ENCODE measurements at places on chromosomes 5 and 9. TPM values are rescaled to one million over a fixed set of nuclear protein-coding genes. Genes with fewer than 3 reads are reported as not detected.
A peak's percentile ranks its signal among the peaks of the same experiment; 100 is the strongest.

The COL23A1 gene
- not detected for total RNA-seq

The SPATA31A3 gene
- total RNA-seq = not detected

The SPINK4 gene
- not detected for total RNA-seq

The UTP15 gene
- total RNA-seq = 21.6 TPM

The STPG3 gene
- total RNA-seq = not detected

The WWC1 gene
- 3.5 TPM for total RNA-seq

The TRIM14 gene
- total RNA-seq = 35.3 TPM

The ADRB2 gene
- 2.5 TPM for total RNA-seq

DNA sequence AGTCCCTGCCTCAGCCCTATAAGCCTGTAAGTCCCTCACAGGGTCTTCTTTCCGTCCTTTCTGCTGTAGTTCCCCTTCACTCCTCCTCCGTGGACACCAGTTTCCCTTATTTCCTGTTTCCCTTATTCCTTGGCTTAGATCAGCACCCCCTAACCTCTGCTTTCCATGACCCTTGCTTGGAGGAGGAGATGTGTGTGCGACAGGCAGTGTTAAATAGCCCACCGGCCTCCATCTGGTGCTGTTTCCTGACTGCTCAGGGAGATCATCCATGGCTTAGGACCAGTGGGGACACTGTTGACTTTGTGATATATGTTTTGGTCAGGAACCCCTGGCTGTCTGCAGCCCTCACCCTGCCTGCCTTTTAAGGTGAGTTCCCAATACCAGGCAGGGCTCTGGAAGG, 34.1 kb upstream of the PSD2 start:
- no peaks in the 10 kb centered on the region for H3K36me3 ChIP-seq
- no peak overlapping the region for H3K27ac ChIP-seq
- peaks cover 17% of the 10 kb centered on the region for H3K27me3 ChIP-seq
- H3K4me3 ChIP-seq = no peak overlapping the region
- no peak for DNase-seq

DNA sequence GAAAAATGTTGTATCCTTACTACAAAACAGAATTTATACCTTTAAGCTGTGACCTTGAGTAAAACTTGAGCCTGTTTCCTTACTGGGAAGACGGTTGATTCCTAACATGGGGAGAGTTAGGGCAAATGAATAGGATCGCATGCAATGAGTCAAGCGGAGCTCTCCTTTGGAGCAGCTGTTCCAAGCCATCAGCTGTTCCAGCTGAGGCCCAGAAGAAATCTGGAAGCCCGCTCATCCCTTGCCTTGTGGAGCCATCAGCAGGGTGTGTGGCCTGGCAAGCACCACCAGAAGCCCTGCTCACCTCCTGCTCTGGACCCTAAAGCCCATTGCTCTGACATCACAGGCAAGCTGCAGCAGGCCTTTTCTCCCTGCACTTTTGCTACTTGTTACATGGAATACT, 8.0 kb downstream of the KIAA1191 start:
- peaks cover 21% of the 10 kb centered on the region for H3K4me1 ChIP-seq
- H3K4me3 ChIP-seq = no peak overlapping the region
- H3K27ac ChIP-seq = no peak overlapping the region
- H3K27me3 ChIP-seq = no peaks in the 10 kb centered on the region
- H3K36me3 ChIP-seq = peaks cover 56% of the 10 kb centered on the region
- no peak for DNase-seq

GRCh38 chr5:7394889-7395431, 978 bp upstream of the ADCY2 start:
- H3K27ac ChIP-seq = no peak overlapping the region
- H3K36me3 ChIP-seq = no peaks in the 10 kb centered on the region
- DNase-seq = no peak
- no peak overlapping the region for H3K4me3 ChIP-seq

GRCh38 chr5:67262206-67262605, 65.6 kb upstream of the CD180 start:
- H3K36me3 ChIP-seq = no peaks in the 10 kb centered on the region
- peaks cover 11% of the 10 kb centered on the region for H3K4me1 ChIP-seq
- H3K27me3 ChIP-seq = no peaks in the 10 kb centered on the region
- no peak for DNase-seq

- H3K4me1 ChIP-seq = no peaks in the 10 kb centered on the region
- H3K36me3 ChIP-seq = no peaks in the 10 kb centered on the region
- DNase-seq = no peak
- no peak overlapping the region for H3K4me3 ChIP-seq
Observed at GRCh38 chr9:32863291-32863690, 80.0 kb downstream of the TMEM215 start.

GRCh38 chr5:87243161-87243844, 24.4 kb upstream of the RASA1 start:
- no peaks in the 10 kb centered on the region for H3K36me3 ChIP-seq
- no peaks in the 10 kb centered on the region for H3K27me3 ChIP-seq
- H3K4me1 ChIP-seq = peaks cover 30% of the 10 kb centered on the region
- H3K27ac ChIP-seq = peak overlapping the region; percentile 66
- H3K4me3 ChIP-seq = no peak overlapping the region

DNA sequence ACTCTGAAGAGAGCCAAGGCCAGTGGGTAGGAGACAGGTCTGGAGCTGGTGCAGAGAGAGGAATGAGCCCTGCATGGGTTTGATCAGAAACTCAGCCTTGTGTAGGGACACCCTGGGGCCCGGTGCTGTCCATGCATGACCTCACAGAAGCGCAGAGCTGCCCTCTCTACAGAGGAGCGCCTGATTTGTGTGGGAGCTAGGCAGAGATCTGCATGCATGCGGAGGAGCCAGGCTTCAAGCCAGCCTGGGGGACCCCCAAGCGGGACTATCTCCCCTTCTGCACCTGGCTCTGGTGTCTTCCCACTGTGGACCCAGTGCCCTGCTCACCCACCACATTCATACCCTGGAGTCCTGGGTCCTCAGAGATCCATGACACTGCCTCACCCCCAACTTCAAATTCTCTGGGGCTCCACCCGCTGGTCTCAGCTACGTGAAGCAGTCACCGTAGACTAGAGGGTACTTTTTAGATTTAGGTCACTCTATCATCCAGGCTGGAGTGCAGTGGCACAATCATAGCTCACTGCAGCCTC, 2.6 kb upstream of the LCN2 start:
- H3K27me3 ChIP-seq = peaks cover 37% of the 10 kb centered on the region
- no peaks in the 10 kb centered on the region for H3K36me3 ChIP-seq
- no peak overlapping the region for H3K4me3 ChIP-seq

GRCh38 chr9:105994970-105995369, 300.6 kb downstream of the TMEM38B start:
- H3K36me3 ChIP-seq = no peaks in the 10 kb centered on the region
- no peak for DNase-seq
- H3K27ac ChIP-seq = no peak overlapping the region
- H3K4me3 ChIP-seq = no peak overlapping the region
- no peaks in the 10 kb centered on the region for H3K27me3 ChIP-seq
- no peaks in the 10 kb centered on the region for H3K4me1 ChIP-seq

- H3K36me3 ChIP-seq = no peaks in the 10 kb centered on the region
- peaks cover 2% of the 10 kb centered on the region for H3K27me3 ChIP-seq
- no peaks in the 10 kb centered on the region for H3K4me1 ChIP-seq
- H3K4me3 ChIP-seq = no peak overlapping the region
- no peak for DNase-seq
Observed at GRCh38 chr9:3191715-3192114, 334.1 kb downstream of the RFX3 start.

DNA sequence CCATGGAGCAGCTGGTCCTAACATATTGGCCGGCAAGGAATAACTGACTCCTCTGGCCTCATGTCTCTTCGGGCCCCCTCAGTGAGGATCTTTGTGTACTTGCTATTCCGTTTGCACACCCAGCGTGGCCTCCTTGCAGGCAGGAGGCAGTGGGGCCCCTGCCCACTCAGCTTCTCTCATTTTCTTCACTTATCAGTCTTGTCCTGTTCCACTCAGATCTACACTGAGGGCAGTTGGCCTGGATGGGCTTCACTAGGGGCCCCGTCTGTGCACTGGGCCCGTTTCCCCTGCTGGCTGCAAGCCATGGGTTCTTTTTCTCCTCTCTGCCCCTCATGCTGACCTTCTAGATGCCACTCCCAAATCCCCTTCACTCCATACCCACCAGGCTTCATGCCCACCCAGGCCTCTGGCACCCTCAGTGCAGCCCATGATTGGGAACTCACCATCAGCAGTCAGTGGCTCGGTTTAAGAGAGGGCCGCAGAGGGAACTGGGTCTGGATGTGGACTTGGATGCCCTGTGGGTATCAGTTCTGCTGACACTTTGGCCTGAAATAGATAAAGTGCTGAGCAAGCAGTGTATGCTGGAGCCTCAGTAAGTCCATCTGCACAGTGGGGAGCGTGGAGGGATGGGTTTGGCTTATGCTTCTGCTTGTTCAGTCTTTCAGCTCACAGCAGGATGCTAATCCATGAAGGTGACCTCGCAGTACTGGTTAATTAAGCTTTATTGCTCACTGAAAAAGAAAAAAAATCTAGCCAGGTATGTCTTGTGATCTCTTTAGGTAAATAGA, 57.9 kb downstream of the ERBIN start:
- H3K4me1 ChIP-seq = peaks cover 81% of the 10 kb centered on the region
- peak overlapping the region; percentile 54 for H3K27ac ChIP-seq
- no peak for DNase-seq
- peaks cover 19% of the 10 kb centered on the region for H3K36me3 ChIP-seq

DNA sequence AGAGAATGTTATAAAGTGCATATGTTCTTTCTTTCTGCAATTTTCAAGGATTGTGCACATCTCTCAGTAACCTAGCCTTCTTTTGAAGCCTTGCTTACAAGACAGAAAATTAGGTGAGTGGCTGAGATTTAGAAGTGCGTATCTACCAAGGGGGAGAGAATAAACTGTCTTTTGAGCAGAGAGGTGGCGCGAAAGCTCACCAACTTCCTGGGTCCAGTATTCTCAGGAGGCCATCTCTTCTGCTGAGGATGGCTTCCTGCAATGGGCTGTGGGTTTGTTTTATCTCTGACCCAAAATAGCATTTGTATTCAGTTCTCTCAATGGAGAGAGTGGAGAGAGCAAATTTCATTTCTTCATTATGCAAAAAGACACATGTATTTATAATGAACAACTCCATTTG, 75.4 kb upstream of the RPS23 start:
- H3K4me1 ChIP-seq = peaks cover 62% of the 10 kb centered on the region
- no peak for DNase-seq
- H3K27ac ChIP-seq = no peak overlapping the region
- no peaks in the 10 kb centered on the region for H3K27me3 ChIP-seq
- H3K4me3 ChIP-seq = no peak overlapping the region
- no peaks in the 10 kb centered on the region for H3K36me3 ChIP-seq

- no peak overlapping the region for H3K4me3 ChIP-seq
- DNase-seq = no peak
- H3K27me3 ChIP-seq = peaks cover 2% of the 10 kb centered on the region
- no peaks in the 10 kb centered on the region for H3K36me3 ChIP-seq
- no peak overlapping the region for H3K27ac ChIP-seq
Observed at GRCh38 chr5:58404734-58405133, 55.2 kb downstream of the PLK2 start.

GRCh38 chr9:120080849-120081248, 499.1 kb downstream of the CDK5RAP2 start:
- no peak overlapping the region for H3K27ac ChIP-seq
- H3K36me3 ChIP-seq = no peaks in the 10 kb centered on the region
- DNase-seq = no peak

- no peak overlapping the region for H3K4me3 ChIP-seq
- DNase-seq = no peak
- peaks cover 19% of the 10 kb centered on the region for H3K4me1 ChIP-seq
- peaks cover 4% of the 10 kb centered on the region for H3K36me3 ChIP-seq
- no peaks in the 10 kb centered on the region for H3K27me3 ChIP-seq
Observed at GRCh38 chr9:20697021-20697719, 13.1 kb downstream of the FOCAD start.

GRCh38 chr9:6150483-6150882, 65.1 kb upstream of the IL33 start:
- H3K4me3 ChIP-seq = no peak overlapping the region
- no peaks in the 10 kb centered on the region for H3K36me3 ChIP-seq
- no peaks in the 10 kb centered on the region for H3K27me3 ChIP-seq
- peaks cover 22% of the 10 kb centered on the region for H3K4me1 ChIP-seq

GRCh38 chr5:180639741-180640610, 9.4 kb downstream of the FLT4 start:
- H3K27me3 ChIP-seq = peaks cover 9% of the 10 kb centered on the region
- no peaks in the 10 kb centered on the region for H3K36me3 ChIP-seq
- no peaks in the 10 kb centered on the region for H3K4me1 ChIP-seq
- H3K4me3 ChIP-seq = no peak overlapping the region
- H3K27ac ChIP-seq = no peak overlapping the region
- DNase-seq = no peak

- DNase-seq = no peak
- no peak overlapping the region for H3K27ac ChIP-seq
- H3K4me1 ChIP-seq = peaks cover 17% of the 10 kb centered on the region
- H3K4me3 ChIP-seq = no peak overlapping the region
Observed at GRCh38 chr5:173045474-173045873, 10.7 kb upstream of the CREBRF start.

DNA sequence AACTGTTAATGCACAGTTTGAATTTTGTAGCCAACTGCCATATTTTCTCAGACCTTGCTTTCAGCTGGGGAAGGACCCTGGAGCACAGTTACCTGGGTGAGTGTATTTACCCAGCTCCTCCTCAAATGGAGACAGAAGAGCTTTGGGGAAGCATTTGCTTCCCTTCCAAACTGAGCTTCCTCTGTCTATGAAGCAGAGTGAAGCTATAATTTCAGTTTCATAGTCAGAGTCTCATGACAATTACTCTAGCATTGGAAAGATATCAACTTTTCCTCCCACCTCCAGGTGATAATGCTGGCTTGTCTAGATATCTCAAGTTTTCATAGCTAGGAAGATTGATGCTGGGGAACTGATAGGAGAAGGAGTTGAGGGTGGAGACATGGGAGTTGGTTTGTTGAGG, 406.4 kb upstream of the CLINT1 start:
- no peaks in the 10 kb centered on the region for H3K27me3 ChIP-seq
- DNase-seq = no peak
- H3K27ac ChIP-seq = no peak overlapping the region
- H3K36me3 ChIP-seq = no peaks in the 10 kb centered on the region
- H3K4me3 ChIP-seq = no peak overlapping the region

DNA sequence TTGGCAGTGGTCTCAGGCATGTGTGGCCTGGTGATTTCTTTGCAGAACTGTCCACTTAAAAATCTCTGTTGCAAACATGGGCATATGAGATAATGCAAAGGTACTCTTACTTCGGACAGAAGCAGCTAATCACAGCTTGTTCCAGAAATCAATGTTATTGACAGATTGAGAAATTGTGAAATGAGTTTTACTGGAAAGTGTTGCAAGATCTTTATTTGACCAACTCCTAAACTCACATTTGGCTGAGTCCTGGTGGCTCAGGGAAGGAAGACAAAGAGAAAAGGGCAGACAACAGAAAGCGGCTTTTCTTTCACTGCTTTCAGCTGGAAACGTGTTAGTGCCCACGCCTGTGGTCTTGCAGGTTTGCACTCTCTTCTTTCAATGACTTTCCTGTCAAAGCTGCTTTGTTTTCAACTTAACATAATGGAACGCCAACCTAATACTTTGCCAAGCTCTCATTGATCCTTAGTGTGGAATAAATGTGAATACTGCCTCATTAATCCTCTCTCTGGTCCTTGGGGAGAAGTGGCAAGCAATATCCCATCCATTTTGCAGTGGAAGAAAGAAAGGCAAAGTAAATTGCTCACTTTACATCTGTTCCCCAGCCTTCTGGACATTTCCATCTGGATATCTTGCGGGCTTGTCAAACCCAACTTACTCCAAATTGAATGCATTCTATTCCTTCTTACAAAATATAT, 586.4 kb downstream of the LRRC70 start:
- DNase-seq = no peak
- H3K27me3 ChIP-seq = no peaks in the 10 kb centered on the region
- H3K4me3 ChIP-seq = no peak overlapping the region
- no peak overlapping the region for H3K27ac ChIP-seq
